Retinal pigment epithelial cell (primary cell): ENCODE measurements at places on chromosomes 12 and 14.

DNA sequence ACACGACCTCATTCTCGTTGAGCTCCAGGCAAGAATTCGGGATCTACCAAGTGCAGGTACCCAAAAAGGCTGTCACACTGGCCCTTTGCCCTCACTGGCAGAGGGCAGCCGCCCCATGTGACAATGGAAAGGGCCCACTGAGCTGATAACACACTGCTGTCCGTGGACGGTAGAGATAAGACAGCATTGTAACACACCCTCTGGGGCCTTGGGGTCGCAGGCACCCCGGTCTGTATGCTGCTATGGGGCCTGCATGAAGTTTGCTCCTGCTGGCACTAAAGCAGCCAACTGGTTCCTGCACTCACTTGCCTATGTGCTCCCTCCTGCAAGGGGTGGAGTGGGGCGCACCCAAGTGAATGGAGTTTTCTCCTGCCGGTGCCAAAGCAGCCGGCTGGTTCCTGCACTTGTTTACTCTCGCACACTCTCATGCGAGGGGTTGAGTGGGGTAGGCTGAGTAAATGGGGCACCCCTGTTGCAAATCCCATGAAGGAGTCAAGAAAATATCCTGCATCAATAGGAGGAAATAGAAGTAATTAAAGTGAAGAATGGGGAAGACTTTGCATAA, 477.9 kb downstream of the ATP23 start:
- no peak for DNase-seq

GRCh38 chr14:20855652-20856291, 35.4 kb upstream of the RNASE3 start:
- DNase-seq, result peak; percentile 22

GRCh38 chr14:78666336-78667056, 496.3 kb downstream of the NRXN3 start:
- DNase-seq, result no peak

DNA sequence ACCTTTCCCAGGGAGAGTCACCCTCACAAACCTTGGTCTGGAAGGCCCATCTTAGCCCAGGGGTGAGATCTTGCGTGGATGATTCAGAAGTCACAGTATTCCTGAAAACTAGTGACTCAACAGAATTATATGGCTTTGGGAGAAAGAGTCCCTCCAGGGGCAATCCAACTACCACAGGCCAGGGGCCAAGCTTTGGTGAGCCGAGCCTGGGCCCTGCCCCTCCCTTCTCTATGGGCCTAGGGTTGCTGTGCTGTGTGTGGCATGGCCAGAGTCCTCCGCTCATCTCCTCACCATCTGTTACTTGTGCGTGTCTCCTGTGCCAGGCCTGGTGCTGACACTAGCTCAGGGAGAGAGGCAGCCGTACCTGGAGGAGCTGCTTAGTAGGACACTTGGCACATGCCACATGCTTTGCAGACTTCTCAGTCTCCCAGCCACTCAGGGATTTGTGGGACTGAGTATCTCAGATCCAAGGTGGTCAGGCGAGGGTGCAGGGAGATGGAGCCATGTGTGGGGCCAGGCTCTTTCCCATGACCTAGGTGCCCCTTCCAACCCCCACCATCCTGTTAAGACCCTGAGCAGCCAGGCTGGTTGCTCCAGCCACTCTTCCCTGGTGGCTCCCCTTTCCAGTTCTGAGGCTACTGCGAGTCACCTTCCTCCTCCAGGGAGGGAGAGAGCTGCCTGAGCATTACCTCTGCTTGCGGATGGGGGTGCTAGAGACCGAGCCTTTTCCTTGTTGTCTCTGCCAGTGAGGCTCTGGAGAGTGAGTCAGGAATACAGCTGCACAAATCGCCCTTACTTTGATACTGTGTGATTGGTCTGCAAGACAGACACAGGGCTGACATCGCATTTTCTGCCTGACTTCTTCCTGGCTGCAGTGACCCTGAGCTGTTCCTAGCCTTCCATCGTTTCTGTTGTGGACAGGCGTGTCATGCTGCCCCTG, 94.1 kb downstream of the SLC25A47 start:
- peak; percentile 81 for DNase-seq

- DNase-seq, result peak; percentile 51
Measured at GRCh38 chr12:3061059-3061458, 16.1 kb upstream of the TSPAN9 start.

- DNase-seq, result no peak
Measured at GRCh38 chr14:30484976-30485375, 74.0 kb upstream of the G2E3 start.

- peak; percentile 5 for DNase-seq
Measured at GRCh38 chr14:74140374-74140850, 55.7 kb downstream of the LIN52 start.

- DNase-seq, result peak; percentile 73
Measured at GRCh38 chr14:99192028-99192621, 79.9 kb downstream of the BCL11B start.

DNA sequence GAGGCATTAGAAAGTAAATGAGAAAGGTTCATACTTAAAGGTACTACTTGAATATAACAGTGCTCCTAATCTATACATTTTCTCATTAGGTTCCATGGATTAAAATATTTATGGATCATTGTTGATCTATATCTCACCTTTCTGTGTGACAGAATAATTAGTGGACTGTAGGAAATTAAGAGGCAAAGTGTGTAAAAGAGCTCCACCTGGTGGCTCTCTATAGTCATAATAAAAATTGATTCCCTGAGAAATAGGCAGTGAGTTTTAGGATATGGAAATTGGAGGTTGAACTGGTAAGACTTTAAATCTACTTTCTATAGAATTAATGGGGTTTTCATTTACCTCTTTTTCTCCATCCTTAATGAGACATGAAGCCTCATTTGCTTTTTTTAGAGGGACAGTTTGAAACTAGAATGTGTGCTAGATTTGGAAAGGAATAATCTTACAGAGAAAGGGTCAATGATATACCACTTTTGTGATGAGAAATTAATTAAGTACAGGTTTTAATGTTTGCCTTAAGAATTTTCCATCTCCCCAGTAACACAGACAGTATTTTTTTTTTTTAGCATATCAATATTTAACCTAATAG, 11.8 kb upstream of the DERA start:
- DNase-seq, result no peak

GRCh38 chr12:132084621-132085290, 59.4 kb downstream of the DDX51 start:
- DNase-seq, result peak; percentile 13

- DNase-seq, result peak; percentile 90
Measured at GRCh38 chr12:87439990-87440827, 589.0 kb downstream of the C12orf50 start.

DNA sequence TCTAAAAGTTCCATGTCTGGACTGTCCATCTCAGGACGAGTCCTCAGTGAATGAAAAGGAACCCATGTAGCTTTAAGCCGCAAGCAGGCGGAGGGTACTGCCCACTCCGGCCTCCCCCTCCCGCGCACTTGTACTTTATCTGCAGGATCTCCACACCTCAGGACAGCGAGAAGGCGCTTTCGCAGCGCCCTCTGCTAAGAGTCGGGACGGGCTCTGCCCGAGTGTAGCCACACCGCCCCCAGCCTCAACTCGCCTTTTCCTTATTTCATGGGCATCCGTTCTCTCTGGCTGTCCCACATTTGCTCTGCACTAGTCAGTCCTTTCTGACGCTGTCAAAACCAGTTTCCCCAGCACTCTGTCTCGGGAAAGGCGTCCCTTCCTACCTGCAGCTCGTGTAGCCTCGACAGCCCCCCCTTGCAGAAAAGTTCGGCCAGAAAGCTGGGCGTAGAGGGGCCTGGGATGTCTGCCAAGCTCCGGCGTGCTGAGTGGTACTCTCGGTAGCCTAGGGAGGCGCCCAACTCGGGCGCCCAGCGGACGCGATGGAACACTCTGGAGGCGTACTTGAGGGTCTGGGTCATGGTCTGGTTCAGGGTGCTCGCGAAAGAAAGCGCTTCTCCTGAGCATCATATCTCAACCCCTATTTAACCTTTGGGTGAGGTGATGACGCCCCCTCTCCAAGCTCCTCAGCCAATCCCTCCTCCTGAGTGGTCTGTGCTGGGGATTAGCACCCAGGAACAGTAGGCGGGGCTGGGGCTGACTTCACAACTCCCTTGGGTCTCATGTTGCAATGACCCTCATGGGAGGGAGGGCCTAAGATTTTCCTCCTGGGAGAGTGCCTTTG, at the start of gene CYP27B1:
Gene CYP27B1 (minus strand): TSS at position 615 of the 841 bp plus-strand sequence. CDS start 37 bp downstream, at position 578.
- DNase-seq, result no peak
